ENCODE measurements at places on chromosomes 11 and 22. TPM values are rescaled to one million over a fixed set of nuclear protein-coding genes. Genes with fewer than 3 reads are reported as not detected.

GRCh38 chr11:72719144-72719543, 33.1 kb downstream of the ARAP1 start:
- peak; percentile 77 for DNase-seq

- DNase-seq, result no peak
These were observed 84.8 kb downstream of the PPP6R3 start for GRCh38 chr11:68545347-68545746.

TEX54 gene
- total RNA-seq, result not detected

DNA sequence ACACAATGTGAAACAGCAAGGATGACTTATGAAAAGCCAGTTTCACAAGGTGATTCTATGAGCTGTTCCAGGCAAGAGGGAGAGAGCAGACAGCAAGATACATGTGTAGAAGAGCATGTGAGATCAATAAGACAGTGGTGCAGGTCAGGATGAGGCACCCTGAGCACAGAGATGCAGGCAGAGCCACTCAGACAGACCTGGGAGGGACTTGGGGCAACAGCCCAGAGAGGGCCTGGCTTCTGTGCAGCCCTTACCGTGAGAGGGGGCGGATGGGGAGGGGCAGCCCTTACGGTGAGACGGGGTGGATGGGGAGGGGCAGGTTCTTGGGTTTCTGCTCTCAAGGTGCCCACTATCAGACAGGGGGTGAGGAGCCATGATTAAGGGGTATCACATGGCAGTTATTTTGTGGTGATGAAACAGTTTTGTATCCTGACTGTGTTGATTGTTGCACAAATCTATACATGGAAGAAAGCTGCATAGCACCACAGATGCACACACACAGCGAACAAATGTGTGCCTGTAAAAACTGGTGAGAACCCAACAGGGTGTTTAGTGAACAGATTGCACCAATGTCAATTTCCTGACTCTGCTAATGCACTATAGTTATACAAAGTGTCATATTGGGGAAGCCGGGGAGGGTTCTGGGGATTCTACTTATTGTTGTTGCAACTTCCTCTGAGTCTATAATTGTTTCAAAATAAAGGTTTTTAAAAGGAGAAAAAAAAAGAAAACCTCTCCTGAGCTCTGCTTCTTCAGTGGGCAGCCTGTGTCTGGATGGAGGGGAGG, 5.2 kb upstream of the C22orf42 start:
- DNase-seq, result no peak

DNA sequence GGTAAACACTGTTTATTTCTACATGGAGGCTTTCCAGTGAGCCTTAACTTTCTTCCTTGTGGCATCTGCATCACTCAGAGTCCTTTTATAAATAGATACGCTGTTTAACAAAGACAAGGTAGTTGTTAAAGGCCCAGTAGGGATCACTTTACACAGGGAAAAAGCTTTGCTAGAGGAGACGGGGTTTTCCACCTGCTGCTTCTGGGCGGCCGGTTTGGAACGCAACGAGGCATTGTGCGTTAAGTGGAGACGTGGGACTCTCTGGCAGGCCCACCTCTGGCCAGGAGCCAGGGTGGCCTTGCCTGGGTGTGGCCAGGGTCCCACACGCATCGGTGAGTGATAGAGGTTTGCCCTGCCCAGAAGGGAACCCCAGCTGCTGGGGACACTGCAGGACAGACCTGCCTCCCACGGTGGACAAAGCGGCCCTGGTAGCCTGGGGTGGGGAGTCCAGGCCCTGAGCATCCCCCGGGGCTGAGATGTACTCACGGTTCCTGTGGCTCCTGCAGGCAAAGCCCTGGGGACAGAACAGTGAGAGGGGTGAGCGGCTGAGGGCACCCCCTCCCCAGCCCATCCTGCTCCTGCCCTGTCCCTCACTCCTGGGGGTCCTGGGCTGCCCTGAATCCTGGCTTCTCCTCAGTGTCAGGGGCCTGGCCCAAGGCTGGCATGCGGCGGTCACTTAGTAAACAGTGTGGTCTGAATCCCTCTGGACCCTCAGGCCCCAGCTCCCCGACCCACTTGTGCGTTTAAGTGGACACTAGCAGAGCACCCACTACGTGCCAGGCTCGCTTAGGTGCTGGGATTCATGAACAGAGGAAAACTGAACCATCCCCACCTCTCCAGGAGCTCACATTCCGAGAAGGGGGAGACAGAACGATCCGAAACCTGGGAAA, 4.2 kb downstream of the IL17REL start:
- no peak for DNase-seq

GRCh38 chr11:11230802-11231562, 122.1 kb downstream of the CSNK2A3 start:
- DNase-seq, result no peak

RTN4R gene
- 0.75 TPM for total RNA-seq

All from Right ventricle myocardium superior (tissue), 1 donor.